ENCODE measurements at places on chromosomes 4 and X.

GRCh38 chrX:124217304-124218251 is 114.9 kb upstream of the TEX13D start:
- no peak for DNase-seq

DNA sequence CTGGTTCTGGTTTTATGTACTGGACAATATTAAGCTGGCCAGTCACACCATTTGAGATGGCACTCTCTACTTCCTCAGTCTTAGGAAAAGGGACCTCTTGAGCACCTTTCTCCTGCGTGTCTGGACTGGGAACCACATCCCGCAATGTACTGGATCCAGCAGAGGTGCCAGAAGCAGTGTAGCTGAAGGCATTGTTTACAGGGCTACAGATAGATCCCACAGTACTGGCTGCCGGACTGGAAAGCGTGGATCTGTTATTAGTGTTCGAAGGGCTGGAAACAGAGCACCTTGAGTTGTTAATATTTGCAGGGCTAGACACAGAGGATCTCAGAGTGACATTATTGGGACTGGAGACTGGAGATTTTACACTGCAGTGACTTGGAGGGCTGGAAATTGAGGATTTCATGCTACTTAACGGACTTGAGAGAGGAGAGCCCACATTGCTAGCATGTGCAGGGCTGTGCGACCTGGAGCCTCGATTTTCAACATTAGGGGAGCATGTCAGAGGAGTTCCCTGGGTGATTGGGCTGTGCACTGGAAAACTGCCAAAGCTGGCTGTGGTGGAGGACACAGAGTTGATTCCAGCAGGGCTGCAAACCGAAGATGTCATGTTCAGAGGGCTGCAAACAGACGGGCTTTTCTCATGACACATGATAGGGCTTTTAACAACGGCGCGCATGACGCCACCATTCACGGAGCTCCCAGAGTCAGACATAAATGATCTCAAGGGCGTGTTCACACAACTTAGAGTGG is 6.4 kb downstream of the NR3C2 start:
- no peak for DNase-seq

- DNase-seq = no peak
Observed at GRCh38 chrX:101257448-101258258, 33.5 kb downstream of the TAF7L start.

- no peak for DNase-seq
Observed at GRCh38 chr4:185018834-185019455, 655 bp downstream of the HELT start.

DNA sequence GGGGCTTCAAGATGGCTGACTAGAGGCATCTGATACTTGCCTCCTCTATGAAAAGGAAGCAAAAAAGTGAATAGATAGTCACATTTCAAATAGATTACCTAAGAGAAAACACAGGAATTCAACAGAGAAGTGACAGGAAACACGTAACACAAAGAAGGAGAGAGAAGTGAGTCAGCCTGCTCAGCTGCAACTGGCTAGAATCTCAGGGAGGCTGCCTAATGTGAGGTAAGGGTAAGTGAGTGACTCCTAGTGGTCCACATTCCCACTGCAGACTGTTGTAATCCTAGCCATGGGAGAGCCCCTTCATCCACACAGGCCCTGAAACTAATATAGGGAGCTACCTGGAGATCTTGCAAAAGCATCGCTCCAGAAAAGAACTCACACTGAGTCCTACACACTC is 179.2 kb downstream of the SLC7A11 start:
- no peak for DNase-seq

DNA sequence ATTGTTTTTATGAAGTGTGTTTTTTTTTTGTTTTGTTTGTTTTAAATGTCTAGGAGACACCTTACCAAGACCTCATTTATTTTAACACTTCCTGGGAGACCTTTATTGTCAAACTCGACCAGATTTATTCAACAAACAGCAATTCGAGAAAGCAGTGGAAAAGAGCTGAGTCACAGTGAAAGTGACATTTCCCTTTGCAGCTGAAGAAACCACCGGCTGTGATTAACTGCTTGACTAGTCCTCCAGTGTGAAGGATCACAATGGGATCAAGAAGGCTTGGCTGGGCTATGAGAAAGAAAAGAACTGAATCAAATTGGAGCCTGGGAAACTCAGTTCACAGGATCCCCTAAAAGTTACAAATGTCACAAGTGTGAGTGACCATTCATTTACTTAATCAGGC is 11.9 kb upstream of the ADH7 start:
- no peak for DNase-seq

GRCh38 chr4:35516102-35516501 is 728.2 kb downstream of the ARAP2 start:
- DNase-seq = no peak

Measured in NCI-H524 treated with DMSO at 0.1 percent for 48 hours (cell line).